ENCODE measurements at places on chromosomes 5 and 9. TPM values are rescaled to one million over a fixed set of nuclear protein-coding genes. Genes with fewer than 3 reads are reported as not detected.

Gene GRXCR2
- total RNA-seq: not detected

Gene CFAP157
- not detected for total RNA-seq

DNA sequence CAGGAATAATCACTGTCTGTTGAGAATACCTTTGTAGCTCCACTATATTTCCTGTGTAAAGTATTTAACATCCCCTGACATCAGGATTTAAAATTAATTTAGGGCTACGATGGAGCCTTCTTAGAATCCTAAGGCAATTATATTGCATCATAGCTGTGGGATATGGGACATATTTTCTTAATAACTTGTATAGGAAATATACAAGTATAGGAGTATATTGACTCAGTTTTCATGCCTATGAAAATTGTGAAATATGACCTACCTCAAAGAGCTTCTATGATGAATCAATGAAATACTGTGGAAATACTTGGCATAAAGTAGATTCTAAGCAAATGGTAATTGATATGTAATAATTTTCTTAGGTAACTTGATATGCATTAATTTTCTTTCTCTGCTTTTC lies 221.0 kb upstream of the KLF4 start:
- H3K27ac ChIP-seq: no peak overlapping the region
- no peaks in the 10 kb centered on the region for H3K36me3 ChIP-seq
- peaks cover 4% of the 10 kb centered on the region for H3K27me3 ChIP-seq
- H3K4me3 ChIP-seq: no peak overlapping the region
- DNase-seq: no peak

GRCh38 chr9:88197016-88197415 lies 58.7 kb upstream of the SPATA31C2 start:
- no peak overlapping the region for H3K27ac ChIP-seq
- H3K36me3 ChIP-seq: no peaks in the 10 kb centered on the region
- no peak for DNase-seq
- H3K4me3 ChIP-seq: no peak overlapping the region
- no peaks in the 10 kb centered on the region for H3K4me1 ChIP-seq

DNA sequence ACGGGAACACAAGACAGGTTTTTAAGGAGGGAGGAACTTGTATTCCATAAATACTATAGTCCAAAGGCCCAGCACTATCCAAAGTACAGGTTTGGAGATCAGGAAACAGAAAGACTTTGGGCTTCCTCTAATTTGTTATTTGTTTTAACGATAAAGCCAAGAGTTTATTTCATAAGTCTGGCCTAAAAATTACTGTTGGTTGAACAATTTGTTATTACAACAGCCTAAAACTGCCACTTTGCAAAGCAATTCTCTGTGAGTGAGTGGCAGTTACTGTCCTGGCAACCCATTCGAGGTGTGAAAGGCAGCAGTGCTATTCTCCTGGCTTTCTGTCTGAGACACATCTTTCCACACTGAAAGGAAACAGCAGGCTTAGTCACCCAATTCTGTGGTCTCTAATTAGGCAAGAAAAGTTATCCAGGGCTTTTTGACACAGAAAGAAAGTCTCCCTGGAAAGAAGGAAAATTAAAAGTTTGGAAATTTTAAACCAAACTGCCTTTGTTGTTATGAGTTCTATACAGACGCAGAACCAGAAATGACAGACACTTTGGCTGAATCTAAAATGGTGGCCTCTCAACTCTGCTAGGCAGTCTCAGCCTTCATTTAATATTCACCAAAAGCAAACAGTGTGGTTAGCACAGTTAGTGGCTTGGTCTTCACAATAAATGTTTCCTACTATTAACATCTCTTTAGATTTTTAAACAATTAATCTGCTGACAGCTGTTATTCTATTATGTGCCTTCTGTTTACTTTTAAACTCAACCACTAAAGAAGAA lies 33.9 kb downstream of the PSMB7 start:
- H3K4me1 ChIP-seq: peaks cover 22% of the 10 kb centered on the region
- H3K27me3 ChIP-seq: no peaks in the 10 kb centered on the region
- no peak overlapping the region for H3K27ac ChIP-seq
- H3K4me3 ChIP-seq: no peak overlapping the region
- DNase-seq: peak; percentile 37
- peaks cover 27% of the 10 kb centered on the region for H3K36me3 ChIP-seq

- DNase-seq: peak; percentile 74
- H3K4me3 ChIP-seq: peak overlapping the region; percentile 81
- peak overlapping the region; percentile 99 for H3K27ac ChIP-seq
- no peaks in the 10 kb centered on the region for H3K27me3 ChIP-seq
Observed at GRCh38 chr9:2157277-2158110, 142.3 kb downstream of the SMARCA2 start.

GRCh38 chr9:3868012-3868411 lies 342.2 kb upstream of the RFX3 start:
- DNase-seq: peak; percentile 22
- no peaks in the 10 kb centered on the region for H3K36me3 ChIP-seq
- no peak overlapping the region for H3K27ac ChIP-seq
- peaks cover 22% of the 10 kb centered on the region for H3K27me3 ChIP-seq
- H3K4me3 ChIP-seq: no peak overlapping the region

- H3K4me1 ChIP-seq: no peaks in the 10 kb centered on the region
- H3K27me3 ChIP-seq: peaks cover 30% of the 10 kb centered on the region
- DNase-seq: peak; percentile 15
- no peak overlapping the region for H3K27ac ChIP-seq
- no peak overlapping the region for H3K4me3 ChIP-seq
Observed at GRCh38 chr9:22119522-22120158, 110.5 kb upstream of the CDKN2B start.

DNA sequence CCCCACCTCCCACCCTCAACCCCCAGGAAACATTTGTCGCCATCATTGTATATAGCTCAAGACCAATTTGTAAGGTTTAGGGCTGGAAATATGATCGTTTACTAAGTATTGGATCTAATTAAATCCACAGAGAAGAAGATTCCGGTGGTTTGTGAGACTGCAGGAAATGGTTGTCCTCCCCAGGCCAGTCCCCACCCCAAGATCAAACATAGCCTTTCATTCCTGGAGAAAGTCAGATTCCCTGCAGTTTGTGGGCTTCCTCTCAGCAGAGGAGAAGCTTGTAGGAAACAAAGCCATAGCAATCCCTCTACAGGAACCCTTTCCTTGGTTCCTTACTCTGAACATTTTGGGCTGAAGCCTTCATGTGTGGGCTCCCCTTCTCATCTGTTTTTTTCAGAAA lies 79.2 kb upstream of the TBCA start:
- H3K4me3 ChIP-seq: no peak overlapping the region
- H3K36me3 ChIP-seq: peaks cover 3% of the 10 kb centered on the region
- H3K27ac ChIP-seq: no peak overlapping the region
- peaks cover 35% of the 10 kb centered on the region for H3K27me3 ChIP-seq

GRCh38 chr5:150254363-150254762 lies 35.2 kb downstream of the CAMK2A start:
- H3K27me3 ChIP-seq: no peaks in the 10 kb centered on the region
- H3K36me3 ChIP-seq: no peaks in the 10 kb centered on the region
- no peaks in the 10 kb centered on the region for H3K4me1 ChIP-seq
- H3K4me3 ChIP-seq: no peak overlapping the region
- no peak overlapping the region for H3K27ac ChIP-seq

GRCh38 chr9:77021291-77021894 lies 1.9 kb downstream of the FOXB2 start:
- H3K4me1 ChIP-seq: peaks cover 31% of the 10 kb centered on the region
- H3K27ac ChIP-seq: no peak overlapping the region
- peak overlapping the region; percentile 4 for H3K4me3 ChIP-seq
- peaks cover 68% of the 10 kb centered on the region for H3K27me3 ChIP-seq

DNA sequence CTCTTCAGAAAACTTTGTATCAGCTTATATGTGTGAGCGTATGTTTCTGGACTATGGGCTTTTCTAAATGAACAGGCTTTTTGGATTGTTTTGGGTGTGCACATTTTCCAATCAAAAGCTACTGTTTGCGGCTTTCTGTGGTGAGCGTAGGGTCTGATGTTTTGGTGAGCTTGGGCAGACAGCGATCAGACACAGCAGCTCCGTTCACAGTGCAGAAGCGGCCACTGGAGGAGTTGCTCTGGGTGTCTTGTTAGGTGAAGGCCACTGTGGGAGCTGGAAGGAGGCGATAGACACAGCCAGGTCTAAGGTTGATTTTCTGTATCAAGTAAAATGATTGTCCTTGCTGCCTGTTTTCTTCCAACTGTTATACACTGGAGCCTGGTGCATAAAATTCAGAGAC lies 11.1 kb downstream of the PRRC2B start:
- DNase-seq: peak; percentile 46
- H3K4me1 ChIP-seq: peaks cover 93% of the 10 kb centered on the region
- H3K4me3 ChIP-seq: peak overlapping the region; percentile 56
- peak overlapping the region; percentile 33 for H3K27ac ChIP-seq
- H3K36me3 ChIP-seq: peaks cover 18% of the 10 kb centered on the region

Gene ADAMTS13
- total RNA-seq: 2.5 TPM

- DNase-seq: no peak
- peak overlapping the region; percentile 83 for H3K27ac ChIP-seq
- H3K36me3 ChIP-seq: no peaks in the 10 kb centered on the region
- peak overlapping the region; percentile 82 for H3K4me3 ChIP-seq
- peaks cover 19% of the 10 kb centered on the region for H3K4me1 ChIP-seq
Observed at GRCh38 chr5:66829358-66829674, 233.1 kb downstream of the MAST4 start.

DNA sequence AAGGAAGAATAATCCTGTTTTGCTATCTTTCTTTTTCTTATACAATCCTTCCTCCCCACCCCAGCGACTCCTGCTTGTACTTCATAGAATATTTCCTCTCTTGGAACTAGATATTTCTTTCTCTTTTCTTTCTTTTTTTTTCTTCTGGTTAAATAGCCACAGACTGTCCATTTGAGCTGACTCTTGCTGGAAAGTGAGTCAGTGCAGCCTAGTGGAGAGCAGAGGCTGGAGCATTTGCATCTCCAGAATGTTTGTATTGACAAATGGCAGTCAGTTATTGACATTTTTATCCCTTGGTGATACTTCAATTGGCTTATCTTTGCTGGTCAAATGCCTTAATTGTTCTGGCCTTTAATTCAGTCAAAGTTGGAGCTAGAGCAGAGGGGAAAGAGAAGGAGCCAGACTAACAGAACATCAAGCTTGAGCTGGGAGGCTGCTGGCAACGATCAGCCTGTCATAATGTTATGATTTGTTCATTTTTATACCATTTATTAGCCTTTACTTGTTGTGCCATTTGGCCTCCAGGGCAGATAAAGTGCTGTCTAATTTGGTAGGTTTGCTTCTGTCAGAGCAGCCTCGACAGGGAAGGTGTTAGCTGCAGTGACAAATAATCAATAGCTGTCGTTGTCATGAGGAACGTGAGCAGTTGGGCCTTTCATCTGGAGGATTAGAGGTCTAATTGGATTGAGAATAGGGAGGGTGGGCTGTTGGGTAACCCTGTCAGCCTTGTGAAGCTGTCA lies 69.0 kb downstream of the INVS start:
- no peaks in the 10 kb centered on the region for H3K27me3 ChIP-seq
- H3K36me3 ChIP-seq: peaks cover 37% of the 10 kb centered on the region
- no peak for DNase-seq
- H3K4me1 ChIP-seq: no peaks in the 10 kb centered on the region
- H3K27ac ChIP-seq: no peak overlapping the region
- H3K4me3 ChIP-seq: no peak overlapping the region

Data from activated CD4-positive, alpha-beta T cell treated with anti-CD3 and anti-CD28 coated beads for 36 hours (primary cell).